ENCODE measurements at places on chromosomes 1 and 21.
A peak's percentile ranks its signal among the peaks of the same experiment; 100 is the strongest.

- no peak for DNase-seq
Observed at GRCh38 chr1:234532503-234532922, 53.5 kb upstream of the TARBP1 start.

DNA sequence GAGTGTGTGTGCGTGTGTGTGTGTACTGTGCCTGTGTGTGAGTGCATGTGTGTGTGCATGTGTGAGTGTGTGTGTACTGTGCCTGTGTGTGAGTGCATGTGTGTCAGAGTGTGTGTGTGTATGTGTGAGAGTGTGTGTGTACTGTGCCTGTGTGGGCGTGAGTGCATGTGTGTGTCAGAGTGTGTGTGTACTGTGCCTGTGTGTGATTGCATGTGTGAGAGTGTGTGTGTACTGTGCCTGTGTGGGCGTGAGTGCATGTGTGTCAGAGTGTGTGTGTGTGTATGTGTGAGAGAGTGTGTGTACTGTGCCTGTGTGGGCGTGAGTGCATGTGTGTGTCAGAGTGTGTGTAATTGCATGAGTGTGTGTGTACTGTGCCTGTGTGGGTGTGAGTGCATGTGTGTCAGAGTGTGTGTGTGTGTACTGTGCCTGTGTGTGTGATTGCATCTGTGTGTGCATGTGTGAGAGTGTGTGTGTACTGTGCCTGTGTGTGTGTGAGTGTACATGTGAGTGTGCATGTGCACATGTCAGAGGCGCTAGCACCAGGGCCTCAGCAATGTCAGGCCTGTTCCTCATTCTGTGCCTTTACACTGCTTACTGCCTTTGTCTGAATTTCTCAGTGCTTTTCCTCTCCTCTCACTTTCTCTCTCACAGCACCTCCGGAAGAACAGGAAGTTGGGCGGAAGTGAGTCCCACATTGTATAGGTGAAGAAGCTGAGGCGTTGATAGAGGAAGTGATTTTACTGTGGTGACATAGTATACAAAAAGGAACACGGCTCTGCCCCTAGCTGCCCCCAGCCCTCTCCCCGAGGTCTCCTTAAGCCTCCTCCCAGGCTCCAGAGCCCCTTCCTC lies 4.9 kb downstream of the SLC5A9 start:
- DNase-seq, result no peak

DNA sequence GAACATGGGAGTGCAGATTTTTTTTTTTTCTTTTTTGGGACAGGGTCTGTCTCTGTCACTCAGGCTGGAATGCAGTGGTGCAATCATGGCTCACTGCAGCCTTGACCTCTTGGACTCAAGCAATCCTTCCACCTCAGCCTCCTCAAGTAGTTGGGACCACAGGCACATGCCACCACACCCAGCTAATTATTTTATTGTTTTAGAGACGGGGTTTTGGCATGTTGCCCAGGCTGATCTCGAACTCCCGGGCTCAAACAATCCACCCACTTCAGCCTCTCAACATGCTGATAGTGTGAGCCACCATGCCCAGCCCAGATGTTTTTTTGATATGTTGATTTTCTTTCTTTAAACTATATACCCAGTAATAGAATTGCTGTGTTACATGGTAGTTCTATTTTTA lies 57.7 kb downstream of the RGSL1 start:
- no peak for DNase-seq

DNA sequence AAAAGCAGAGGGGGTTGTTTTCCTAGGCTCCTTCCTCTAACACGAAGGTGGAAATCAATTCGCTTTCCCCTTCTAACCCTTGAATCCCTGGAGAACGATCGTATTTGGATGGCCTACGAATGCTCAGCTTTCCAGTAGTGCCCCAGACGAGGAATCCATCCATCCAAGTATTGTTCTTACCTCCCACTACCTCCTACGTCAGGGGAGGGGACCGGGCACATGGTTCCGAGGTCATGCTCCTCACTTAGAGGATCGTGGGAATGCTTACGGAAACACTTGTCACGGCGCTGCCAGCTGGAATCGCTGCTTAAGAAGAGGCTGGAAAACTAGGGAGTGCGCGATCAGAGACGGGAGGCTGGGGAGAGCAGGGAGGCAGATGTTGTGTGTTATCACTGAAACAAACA lies 47.4 kb downstream of the CAPZB start:
- DNase-seq, result no peak

GRCh38 chr21:37071561-37072273 lies 1.2 kb downstream of the PIGP start:
- DNase-seq, result no peak

GRCh38 chr1:231778009-231778719 lies 151.6 kb downstream of the DISC1 start:
- no peak for DNase-seq

- no peak for DNase-seq
Observed at GRCh38 chr1:118144684-118145083, 40.3 kb downstream of the SPAG17 start.

DNA sequence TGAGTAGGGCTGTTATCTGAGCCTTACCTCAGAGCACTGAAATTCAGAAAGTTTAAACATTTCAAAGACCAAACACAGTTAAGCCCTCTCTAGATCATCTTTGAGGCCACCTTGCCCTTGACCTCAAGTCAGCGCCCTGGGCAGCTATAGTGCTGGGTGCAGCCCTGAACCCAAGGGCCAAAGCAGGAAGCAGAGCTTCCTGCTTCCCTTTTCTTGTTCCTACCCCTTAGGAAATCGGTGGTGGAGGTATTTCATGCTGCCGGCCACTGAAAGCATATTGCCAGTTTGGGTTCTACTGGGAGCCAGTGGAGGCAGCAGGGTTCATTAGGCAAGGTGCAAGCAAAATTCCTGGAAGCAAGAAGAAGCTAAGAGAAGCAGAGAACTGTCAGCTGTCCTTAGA lies 26.1 kb downstream of the CD244 start:
- DNase-seq, result no peak

- DNase-seq, result no peak
Observed at GRCh38 chr1:118978914-118979701, 9.0 kb downstream of the TBX15 start.

- DNase-seq, result no peak
Observed at GRCh38 chr1:157969697-157970485, 23.6 kb upstream of the KIRREL1 start.

DNA sequence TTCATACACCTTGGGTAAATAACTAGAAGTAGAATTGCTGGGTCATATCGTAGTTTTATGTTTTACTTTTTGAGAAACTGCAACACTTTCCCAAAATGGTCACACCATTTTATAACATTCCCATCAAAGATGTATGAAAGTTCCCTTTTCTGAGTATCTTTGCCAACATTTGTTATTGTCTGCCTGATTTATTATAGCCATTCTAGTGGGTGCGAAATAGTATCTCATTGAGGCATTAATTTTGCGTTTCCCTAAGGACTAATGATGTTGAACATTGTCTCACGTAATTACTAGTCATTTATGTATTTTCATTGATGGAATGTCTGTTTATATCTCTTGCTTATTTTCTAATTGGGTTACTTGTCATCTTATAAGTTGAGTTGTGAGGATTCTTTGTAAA lies 3.4 kb downstream of the PRKAA2 start:
- no peak for DNase-seq

DNA sequence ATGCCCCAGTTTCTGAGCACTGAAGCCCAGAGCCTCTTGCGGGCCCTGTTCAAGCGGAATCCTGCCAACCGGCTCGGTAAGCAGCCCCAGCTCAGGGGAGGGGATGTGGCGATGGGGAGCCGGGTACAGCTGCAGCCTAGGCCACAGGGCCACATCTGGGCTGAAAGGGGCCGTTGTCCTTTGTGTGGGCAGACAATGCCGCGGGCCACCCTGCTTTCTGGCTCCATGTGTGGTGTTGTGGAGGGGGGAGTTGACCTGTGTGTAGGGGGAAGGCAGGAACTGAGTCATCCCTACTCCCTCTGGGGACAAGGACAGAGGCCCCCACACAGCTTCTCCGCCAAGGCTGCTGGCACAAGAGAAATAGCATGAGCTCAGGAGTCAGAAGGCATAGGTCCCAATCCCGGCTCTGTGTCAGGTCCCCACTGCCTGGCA lies 26.0 kb downstream of the RPS6KA1 start:
- no peak for DNase-seq

DNA sequence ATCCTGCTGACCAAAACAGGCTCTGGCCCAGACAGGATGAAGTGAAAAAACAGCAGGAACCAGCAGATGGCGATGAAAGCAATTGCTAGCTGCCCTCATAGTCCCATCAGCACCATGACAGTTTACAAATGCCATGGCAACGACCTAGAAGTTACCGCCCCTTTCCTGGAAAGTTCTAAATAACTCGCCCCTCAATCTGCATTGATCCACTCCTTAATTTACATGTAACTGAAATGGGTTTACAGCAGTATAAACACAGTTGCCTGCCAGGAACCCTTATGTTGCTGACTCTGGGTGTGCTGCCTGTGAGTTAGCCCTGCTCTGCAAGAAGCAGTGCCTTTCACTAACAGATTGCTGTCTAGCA lies 65.5 kb upstream of the CR1L start:
- peak; percentile 12 for DNase-seq

- DNase-seq, result no peak
Observed at GRCh38 chr1:10213186-10213705, 2.9 kb downstream of the KIF1B start.

- DNase-seq, result no peak
Observed at GRCh38 chr1:154598871-154599635, 8.9 kb downstream of the ADAR start.

DNA sequence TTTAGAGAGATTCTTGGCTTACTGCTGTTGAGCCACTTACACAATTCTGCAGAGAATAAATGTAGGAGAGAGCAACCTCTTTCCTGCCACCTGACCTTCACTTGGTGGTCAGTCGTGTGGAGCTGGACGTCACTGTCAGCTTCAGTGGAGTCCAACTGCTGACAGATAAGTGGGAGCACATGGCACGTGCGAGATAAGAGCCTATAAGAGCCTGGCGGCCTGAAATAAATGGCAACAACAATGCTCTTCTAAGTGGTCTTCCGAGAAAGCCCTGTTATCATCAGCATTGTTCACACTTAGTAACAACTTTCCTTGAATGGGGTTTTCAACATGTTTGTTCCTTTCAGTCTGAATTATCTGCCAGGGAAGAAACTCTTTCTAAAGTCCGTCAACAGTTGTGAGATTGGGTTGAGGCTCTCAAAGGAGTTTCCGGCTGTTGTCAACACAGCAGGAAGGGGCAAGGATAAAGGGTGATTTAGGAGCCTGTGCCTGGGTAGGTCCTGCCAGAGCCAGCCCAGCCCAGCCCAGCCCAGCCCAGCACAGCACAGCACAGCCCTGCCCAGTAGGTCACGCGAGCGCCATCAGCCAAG lies 57.2 kb upstream of the RUNX1 start:
- DNase-seq, result no peak

- DNase-seq, result no peak
Observed at GRCh38 chr1:61170328-61171238, 88.2 kb downstream of the NFIA start.

DNA sequence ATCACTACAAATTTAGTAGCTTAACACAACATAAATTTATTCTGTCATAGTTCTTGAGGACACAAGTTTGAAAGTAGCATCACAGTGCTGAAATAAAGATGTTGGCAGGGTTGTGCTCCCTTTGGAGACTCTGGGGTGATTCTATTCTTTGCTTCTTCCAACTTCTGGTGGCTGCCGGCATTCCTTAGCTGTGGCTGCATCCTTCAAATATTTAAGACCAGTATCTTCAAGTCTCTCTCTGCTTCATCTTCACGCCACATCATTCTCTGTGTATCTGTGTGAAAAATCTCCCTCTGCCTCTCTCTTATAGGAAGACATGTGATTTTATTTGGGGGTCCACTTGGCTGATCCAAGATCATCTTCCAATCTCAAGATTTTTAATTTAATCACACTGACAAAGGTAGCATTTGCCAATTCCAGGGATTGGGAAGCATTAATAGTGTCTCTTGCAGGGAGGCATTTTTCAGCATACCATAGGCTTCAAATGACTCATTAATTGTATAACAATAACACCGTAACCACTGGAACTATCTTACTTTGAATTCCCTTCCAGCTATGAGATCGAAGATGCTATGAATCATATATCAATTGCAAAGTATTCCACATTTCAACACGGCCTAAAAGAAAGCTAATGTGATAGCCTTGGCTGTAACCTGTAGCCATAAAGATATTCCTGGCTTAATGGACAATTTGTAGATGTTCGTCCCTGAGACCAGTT lies 74.6 kb downstream of the DPT start:
- no peak for DNase-seq

- no peak for DNase-seq
Observed at GRCh38 chr1:7248549-7249199, 463.4 kb downstream of the CAMTA1 start.

DNA sequence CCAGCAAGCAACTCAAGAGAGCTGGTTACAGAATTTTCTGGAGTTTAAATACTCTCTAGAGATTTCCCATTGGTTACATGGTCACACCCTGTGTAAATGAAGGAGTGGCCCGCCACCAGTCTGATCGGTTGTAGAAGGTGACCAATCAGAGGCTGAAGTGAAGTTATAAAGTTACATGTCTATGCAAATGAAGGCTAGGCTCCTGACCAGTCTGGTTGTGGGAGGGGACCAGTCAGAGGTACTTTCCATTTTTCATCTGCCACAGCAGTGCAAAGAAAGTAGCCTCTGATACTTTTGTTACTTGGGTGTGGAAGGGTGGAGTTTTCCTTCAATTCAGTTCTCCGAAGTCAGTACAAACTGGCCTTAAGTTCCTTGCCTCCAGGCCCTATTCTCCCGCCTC lies 273.7 kb downstream of the BARHL2 start:
- DNase-seq, result no peak

GRCh38 chr21:42117229-42117966 lies 46.3 kb downstream of the UMODL1 start:
- peak; percentile 69 for DNase-seq

DNA sequence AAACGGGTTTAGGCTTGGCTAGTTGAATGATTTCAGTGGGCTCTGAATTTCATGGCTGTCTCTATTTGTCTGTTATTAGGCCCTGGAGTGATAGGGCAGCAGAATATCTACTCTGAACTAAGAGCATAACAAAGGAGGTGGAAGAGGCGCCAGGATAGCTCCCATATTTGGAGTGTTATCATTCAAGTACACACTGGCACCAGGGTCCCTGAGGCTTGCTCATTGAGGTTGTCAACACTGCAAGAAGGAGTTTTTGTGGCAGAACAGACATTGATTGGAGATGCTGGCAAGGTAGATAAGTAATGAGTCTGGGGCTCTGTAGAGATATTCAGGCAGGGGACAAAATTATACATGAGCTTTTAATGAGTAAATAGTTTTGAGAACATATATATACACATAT lies 1748.4 kb downstream of the MRPL39 start:
- DNase-seq, result no peak

DNA sequence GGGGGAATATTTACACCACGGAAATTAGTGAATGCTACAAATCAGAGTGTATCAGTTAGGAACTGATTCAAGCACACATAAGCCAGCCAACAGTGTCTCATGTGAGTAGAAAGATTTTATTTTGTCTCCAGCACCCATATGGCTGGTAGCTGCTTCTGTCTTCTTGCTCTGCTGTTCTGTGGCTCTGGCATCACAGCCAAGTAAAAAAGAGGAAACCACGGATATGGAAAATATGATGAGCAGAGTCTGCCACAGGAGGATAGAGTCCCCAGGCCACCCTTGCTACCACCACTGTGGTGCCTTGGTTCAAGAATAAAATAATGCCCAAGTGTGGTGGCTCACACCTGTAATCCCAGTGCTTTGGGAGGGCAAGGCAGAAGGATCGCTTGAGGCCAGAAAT lies 53.6 kb upstream of the SPOCD1 start:
- DNase-seq, result no peak
